HepG2 (cell line): ENCODE measurements at places on chromosomes 5 and 9. TPM values are rescaled to one million over a fixed set of nuclear protein-coding genes. Genes with fewer than 3 reads are reported as not detected.

The DAB2 gene
- total RNA-seq, result 5.2 and 6.5 TPM in 2 replicates

DNA sequence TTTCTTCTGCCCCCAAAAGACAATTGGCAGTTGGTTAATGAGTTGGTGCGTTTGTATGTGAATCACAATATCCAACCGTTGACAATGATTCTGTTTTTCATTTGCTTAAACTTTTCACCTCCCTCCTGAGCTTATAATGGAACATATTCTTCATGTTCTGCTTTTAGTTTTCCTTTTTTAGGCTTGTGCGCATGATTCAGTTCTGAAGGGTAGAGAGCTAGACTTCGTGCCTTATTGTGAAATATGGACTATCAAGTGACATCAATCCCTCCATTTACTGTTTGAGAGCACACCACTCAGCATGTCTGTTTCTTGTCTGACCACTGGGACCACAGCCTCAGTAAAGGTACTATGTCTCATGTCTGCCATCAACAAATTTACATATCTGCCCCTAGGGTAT is 30.5 kb upstream of the LPAR1 start:
- DNase-seq, result no peak
- no peaks in the 10 kb centered on the region for H3K4me1 ChIP-seq
- no peak overlapping the region for H3K4me3 ChIP-seq
- no peaks in the 10 kb centered on the region for H3K36me3 ChIP-seq
- no peaks in the 10 kb centered on the region for H3K27me3 ChIP-seq

- no peaks in the 10 kb centered on the region for H3K4me1 ChIP-seq
- H3K27me3 ChIP-seq, result no peaks in the 10 kb centered on the region
- H3K4me3 ChIP-seq, result no peak overlapping the region
Observed at GRCh38 chr9:75432386-75432785, 344.1 kb downstream of the OSTF1 start.

- no peaks in the 10 kb centered on the region for H3K27me3 ChIP-seq
- no peak overlapping the region for H3K4me3 ChIP-seq
- H3K36me3 ChIP-seq, result no peaks in the 10 kb centered on the region
- DNase-seq, result peak; percentile 81
- no peak overlapping the region for H3K27ac ChIP-seq
Observed at GRCh38 chr9:1454211-1454610, 404.1 kb downstream of the DMRT2 start.

GRCh38 chr5:23437011-23437410 is 70.4 kb upstream of the PRDM9 start:
- H3K4me3 ChIP-seq, result no peak overlapping the region
- no peaks in the 10 kb centered on the region for H3K36me3 ChIP-seq
- no peaks in the 10 kb centered on the region for H3K4me1 ChIP-seq
- DNase-seq, result no peak
- H3K27me3 ChIP-seq, result no peaks in the 10 kb centered on the region
- H3K27ac ChIP-seq, result no peak overlapping the region

DNA sequence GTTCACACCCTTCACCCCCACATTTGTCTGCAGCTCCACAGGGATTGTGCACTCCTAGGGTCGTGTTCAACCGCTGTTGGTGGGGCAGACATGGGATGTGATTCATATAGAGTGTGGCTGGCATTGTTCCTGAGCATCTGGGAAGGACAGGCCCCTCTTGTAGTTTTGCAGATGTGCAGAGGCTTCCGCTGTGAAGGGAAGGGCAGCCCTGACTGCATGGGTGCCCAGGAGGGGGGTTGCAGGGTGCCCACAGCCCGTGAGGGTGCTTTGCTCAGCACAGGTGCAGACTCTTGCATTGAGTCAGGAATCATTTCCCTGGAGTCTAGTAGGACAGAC is 30.2 kb upstream of the PITX1 start:
- no peaks in the 10 kb centered on the region for H3K27me3 ChIP-seq
- no peak for DNase-seq
- no peaks in the 10 kb centered on the region for H3K36me3 ChIP-seq
- no peaks in the 10 kb centered on the region for H3K4me1 ChIP-seq
- no peak overlapping the region for H3K27ac ChIP-seq

- no peaks in the 10 kb centered on the region for H3K27me3 ChIP-seq
- H3K4me3 ChIP-seq, result no peak overlapping the region
- peak; percentile 100 for DNase-seq
- peaks cover 72% of the 10 kb centered on the region for H3K4me1 ChIP-seq
- H3K27ac ChIP-seq, result peak overlapping the region; percentile 88
- no peaks in the 10 kb centered on the region for H3K36me3 ChIP-seq
Observed at GRCh38 chr5:93246090-93246855, 334.7 kb downstream of the NR2F1-AS1 start.

DNA sequence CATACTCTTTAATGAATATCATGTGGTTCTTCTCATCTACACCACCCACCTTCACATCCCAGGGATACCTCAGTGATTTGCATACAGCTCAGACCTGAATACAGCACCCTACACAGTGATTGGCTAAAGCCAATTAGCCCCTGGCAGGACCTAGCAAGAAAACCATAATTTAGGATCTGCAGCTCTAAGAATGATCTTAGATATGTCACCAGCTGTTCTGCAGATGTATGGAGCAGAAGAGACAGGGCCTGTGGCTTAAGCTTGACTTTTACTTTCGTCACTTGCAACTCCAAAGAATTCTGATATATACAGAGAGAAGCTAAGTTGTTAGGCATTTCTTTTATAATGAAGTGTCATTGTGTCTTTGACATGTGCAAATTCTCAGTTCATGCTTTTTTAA is 483.2 kb upstream of the C9orf72 start:
- no peak overlapping the region for H3K4me3 ChIP-seq
- no peaks in the 10 kb centered on the region for H3K36me3 ChIP-seq
- no peaks in the 10 kb centered on the region for H3K4me1 ChIP-seq
- H3K27me3 ChIP-seq, result no peaks in the 10 kb centered on the region
- H3K27ac ChIP-seq, result no peak overlapping the region

The CCNO gene
- total RNA-seq, result 0.07 TPM in 1 of 2 replicates, not detected in the other

The ARID3C gene
- total RNA-seq, result not detected in 2 replicates

GRCh38 chr5:167513381-167513780 is 778.1 kb upstream of the WWC1 start:
- H3K27me3 ChIP-seq, result no peaks in the 10 kb centered on the region

DNA sequence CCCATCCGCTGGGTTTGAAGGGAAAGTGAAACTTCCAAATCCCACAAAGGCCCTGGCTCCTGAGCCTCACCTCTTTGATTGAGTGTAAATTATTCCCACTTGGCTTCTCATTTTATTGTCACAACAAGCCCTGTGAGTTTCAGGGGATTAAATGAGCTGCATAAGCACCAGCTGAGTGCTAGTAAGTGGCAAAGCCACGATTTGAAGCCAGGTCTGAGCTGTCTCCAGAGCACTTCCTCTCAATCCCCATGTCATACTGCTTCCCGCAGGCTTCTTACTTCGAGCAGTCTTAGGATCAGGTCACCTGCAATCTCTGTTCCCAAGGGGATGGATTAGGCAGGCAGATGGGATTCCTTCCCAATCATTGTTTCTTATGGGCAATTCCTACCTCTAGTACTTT is 18.0 kb downstream of the RPS14 start:
- no peaks in the 10 kb centered on the region; the same call in 1 of the 2 replicates for H3K27me3 ChIP-seq
- H3K4me3 ChIP-seq, result no peak overlapping the region
- DNase-seq, result no peak
- H3K27ac ChIP-seq, result no peak overlapping the region
- H3K4me1 ChIP-seq, result peaks cover 45% of the 10 kb centered on the region
- H3K36me3 ChIP-seq, result no peaks in the 10 kb centered on the region

The PLAC8L1 gene
- total RNA-seq, result not detected in 2 replicates

The PCBD2 gene
- total RNA-seq, result 12.0 and 12.3 TPM in 2 replicates

The INSL4 gene
- not detected in 2 replicates for total RNA-seq

DNA sequence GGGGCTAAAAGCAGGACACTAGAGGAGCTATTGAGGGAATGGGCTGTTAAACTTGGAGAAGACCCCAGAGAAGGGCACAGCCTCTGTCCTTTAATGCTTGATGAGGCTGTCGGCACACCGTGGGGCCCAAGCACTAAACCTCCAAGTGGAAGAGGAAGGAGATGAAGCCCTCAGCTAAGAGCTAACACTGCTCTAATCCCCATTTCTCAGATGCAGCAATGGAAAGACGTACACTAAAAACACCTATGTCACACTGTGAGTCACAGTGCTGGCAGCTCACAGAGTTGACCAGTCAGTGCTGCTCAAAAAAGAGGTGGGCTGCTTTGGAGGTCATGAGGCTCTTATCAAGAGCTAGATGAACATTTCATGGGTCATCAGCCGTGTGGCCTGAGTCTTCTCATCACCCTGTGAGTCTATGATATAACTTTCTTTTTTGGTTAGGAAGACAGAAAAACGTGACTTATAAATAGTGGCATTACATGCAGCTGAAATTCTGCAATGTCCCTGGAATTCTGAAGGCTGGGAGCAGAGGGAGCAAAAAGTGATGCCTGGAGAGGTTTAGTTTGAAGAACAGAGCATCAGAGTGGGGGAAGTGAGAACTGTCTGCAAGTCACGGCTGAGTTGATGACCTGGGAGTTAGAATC is 21.5 kb downstream of the TNFSF8 start:
- H3K27me3 ChIP-seq, result no peaks in the 10 kb centered on the region; the same call in 1 of the 2 replicates
- H3K4me3 ChIP-seq, result no peak overlapping the region
- no peaks in the 10 kb centered on the region for H3K36me3 ChIP-seq
- no peak overlapping the region for H3K27ac ChIP-seq

- no peak overlapping the region for H3K4me3 ChIP-seq
- H3K27ac ChIP-seq, result no peak overlapping the region
- no peak for DNase-seq
- peaks cover 19% of the 10 kb centered on the region for H3K4me1 ChIP-seq
Observed at GRCh38 chr5:67015541-67016191, 180.9 kb downstream of the CD180 start.

GRCh38 chr5:157222506-157223230 is 42.0 kb downstream of the ITK start:
- H3K4me1 ChIP-seq, result no peaks in the 10 kb centered on the region
- H3K36me3 ChIP-seq, result no peaks in the 10 kb centered on the region
- H3K27me3 ChIP-seq, result no peaks in the 10 kb centered on the region
- H3K27ac ChIP-seq, result no peak overlapping the region

The MED27 gene
- total RNA-seq, result 19.0 and 25.3 TPM in 2 replicates

The LAMC3 gene
- total RNA-seq, result 0.07 TPM in 1 of 2 replicates, not detected in the other

The INSL6 gene
- total RNA-seq, result not detected in 2 replicates

- H3K4me1 ChIP-seq, result peaks cover 12% of the 10 kb centered on the region; the same call in 1 of the 2 replicates
- H3K4me3 ChIP-seq, result no peak overlapping the region
- H3K27ac ChIP-seq, result no peak overlapping the region
- no peak for DNase-seq
Observed at GRCh38 chr9:69307446-69308205, 17.4 kb upstream of the ENTREP1 start.

DNA sequence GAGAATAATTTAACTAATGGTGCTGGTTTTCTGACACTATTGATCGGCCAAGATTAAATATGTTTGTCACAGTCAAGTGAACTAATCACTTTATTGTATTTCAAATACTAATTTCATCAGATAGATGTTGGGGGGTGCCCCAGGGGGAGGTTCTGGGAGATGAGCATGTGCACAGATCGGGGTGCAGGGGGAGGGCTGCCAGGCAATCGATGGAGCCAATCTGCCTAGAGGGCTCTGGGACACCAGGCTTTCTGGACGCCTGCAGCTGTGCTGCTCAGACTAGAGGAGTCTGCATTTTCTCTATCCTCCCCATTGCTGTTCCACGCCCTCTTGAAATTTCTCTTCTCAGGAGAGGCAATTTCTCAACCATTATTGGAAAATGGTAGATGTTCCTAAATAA is 100.0 kb upstream of the ALDH1B1 start:
- H3K4me3 ChIP-seq, result no peak overlapping the region
- DNase-seq, result no peak
- H3K27ac ChIP-seq, result no peak overlapping the region
- H3K36me3 ChIP-seq, result no peaks in the 10 kb centered on the region
- H3K27me3 ChIP-seq, result peaks cover 9% of the 10 kb centered on the region; the same call in 1 of the 3 replicates

- H3K27me3 ChIP-seq, result no peaks in the 10 kb centered on the region
- H3K4me3 ChIP-seq, result no peak overlapping the region
- DNase-seq, result peak; percentile 67
- H3K4me1 ChIP-seq, result peaks cover 31% of the 10 kb centered on the region
- H3K36me3 ChIP-seq, result 0 out of 3 replicates have a peak, but pooled peaks cover under 1% of the 10 kb centered on the region
Observed at GRCh38 chr9:33287087-33287490, 3.2 kb upstream of the NFX1 start.

DNA sequence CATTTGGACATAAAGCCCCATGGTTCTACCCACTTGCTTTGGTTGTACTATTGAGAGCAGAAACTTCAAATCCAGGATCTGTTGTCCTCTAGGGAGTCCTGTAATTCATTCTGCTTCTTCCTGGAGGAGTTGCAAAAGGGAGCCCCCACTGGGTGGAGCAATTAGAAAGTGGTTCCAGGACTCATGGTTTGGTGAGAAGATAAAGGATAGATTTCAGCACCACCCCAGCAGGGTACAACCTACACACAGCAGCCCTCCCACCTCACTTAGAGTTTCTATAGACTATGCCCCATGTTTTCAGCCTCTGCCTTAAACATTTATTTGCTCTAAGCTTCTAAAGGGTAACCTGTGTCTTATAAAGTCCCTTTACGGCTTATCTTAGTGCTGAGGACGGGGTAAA is 112.6 kb upstream of the ARRDC3 start:
- H3K36me3 ChIP-seq, result no peaks in the 10 kb centered on the region
- no peaks in the 10 kb centered on the region for H3K4me1 ChIP-seq
- DNase-seq, result no peak
- no peak overlapping the region for H3K27ac ChIP-seq
- no peaks in the 10 kb centered on the region for H3K27me3 ChIP-seq

- no peaks in the 10 kb centered on the region for H3K36me3 ChIP-seq
- no peak for DNase-seq
- no peaks in the 10 kb centered on the region for H3K4me1 ChIP-seq
- H3K27me3 ChIP-seq, result peaks cover 12% of the 10 kb centered on the region; the same call in 1 of the 3 replicates
Observed at GRCh38 chr9:69964446-69964845, 79.2 kb upstream of the MAMDC2 start.
